ENCODE measurements at places on chromosomes 13 and 19.

DNA sequence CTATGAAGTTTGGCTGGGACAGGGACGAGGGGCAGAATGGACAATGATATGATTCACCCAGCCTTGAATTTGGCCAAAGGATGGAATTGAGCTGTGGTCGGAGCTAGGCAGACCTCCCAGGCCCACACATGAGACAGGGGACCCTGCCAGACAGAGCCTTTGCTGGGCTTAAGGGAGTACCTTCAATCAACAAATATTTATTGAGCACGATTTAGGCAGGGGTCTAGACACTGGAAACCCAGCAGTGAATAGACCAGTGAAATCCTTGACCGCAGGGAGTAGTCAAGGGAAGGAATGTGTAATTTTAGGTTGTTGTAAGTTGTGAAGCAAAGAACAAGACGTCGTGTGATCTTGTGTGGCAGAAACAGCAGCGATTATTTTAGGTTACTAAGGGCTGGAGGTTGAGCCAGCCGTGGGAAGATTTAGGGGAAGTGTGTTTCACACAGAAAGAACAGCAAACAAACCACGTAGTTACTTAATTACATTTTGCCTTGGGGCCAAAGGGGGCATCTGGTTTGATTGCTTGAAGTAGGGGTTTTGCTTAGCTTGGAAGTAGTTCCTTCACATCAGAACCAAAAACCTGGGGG lies 16.9 kb upstream of the AP1M2 start:
- DNase-seq, result no peak

- DNase-seq, result no peak
These were observed 1.7 kb upstream of the ZNF865 start for GRCh38 chr19:55603581-55604292.

DNA sequence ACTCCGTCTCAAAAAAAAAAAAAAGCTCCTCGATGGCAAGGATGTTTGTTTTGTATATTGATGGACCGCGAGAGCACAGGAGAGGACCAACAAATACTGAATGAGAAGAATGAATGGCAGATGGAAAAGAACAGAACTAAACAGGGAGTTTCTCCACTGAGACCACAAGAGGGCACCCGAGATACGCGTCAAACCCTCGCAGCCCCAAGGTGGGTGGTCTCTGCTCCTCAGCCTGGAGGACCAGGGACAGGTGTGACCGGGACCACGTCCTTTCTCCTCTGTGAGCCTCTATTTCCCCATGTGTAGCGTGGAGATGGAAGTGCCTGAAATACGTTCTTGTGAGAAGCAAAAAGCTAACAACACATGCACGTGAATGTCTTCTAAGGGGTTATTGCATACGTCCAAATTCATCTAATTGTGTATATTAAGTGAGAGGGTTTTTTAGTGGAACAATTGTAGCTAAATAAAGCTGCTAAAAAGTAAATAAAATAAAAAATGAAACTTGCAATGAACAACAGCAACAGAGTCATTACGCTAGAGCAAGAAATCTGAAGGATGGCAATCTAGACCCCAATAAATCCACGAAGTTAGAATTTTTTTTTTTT lies 8.3 kb upstream of the CDC42EP5 start:
- DNase-seq, result no peak

DNA sequence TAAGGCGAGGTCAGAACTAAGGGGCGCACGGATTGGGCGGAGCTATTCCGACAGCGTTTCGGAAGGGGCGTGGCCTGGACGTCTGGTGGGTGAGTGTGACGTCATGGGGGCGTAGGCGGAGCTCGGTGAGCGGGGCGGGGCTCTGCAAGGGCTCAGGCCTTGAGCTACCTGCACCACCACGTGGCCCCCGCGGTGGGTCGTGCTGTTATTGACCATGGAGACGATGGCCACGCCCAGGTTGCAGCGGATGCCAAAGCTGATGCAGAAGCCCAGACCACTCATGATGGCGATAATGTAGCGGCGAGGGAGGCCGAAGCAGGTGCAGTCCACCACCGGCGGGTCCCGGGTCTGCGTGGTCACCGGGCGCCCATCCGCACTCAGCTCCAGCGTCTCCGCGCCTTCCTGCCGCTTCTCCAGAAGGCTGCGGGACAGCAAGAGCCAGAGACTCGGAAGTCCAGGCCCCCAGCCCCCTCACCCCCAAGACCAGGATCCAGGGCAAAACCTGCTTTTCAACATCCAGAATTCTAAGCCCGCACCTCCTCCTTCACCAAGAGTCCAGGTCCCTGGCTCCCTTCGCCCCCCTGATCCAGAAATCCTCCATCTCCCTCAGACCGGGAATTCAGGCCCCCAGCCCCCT lies 4.8 kb downstream of the SLC17A7 start:
- DNase-seq, result peak; percentile 47

GRCh38 chr13:42816538-42816937 lies 35.2 kb downstream of the FAM216B start:
- DNase-seq, result no peak

DNA sequence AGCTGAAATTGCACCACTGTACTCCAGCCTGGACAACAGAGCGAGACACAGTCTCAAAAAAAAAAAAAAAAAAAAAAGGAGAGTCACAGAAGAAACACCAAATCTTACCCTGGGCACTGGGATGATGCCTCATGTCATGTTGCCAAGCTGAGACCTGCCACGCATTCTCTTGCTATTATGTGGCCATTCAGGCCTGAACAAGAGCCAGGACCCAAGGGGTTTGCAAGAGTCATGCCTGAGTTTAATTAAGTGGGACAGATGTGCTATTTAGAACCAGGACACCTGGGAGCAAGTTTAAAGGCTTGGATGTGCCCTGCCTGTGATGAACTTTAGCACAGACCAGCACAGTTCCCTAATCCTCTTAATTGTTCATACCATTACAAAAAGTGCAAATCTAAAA lies 9.8 kb downstream of the PNMA8A start:
- DNase-seq, result no peak

DNA sequence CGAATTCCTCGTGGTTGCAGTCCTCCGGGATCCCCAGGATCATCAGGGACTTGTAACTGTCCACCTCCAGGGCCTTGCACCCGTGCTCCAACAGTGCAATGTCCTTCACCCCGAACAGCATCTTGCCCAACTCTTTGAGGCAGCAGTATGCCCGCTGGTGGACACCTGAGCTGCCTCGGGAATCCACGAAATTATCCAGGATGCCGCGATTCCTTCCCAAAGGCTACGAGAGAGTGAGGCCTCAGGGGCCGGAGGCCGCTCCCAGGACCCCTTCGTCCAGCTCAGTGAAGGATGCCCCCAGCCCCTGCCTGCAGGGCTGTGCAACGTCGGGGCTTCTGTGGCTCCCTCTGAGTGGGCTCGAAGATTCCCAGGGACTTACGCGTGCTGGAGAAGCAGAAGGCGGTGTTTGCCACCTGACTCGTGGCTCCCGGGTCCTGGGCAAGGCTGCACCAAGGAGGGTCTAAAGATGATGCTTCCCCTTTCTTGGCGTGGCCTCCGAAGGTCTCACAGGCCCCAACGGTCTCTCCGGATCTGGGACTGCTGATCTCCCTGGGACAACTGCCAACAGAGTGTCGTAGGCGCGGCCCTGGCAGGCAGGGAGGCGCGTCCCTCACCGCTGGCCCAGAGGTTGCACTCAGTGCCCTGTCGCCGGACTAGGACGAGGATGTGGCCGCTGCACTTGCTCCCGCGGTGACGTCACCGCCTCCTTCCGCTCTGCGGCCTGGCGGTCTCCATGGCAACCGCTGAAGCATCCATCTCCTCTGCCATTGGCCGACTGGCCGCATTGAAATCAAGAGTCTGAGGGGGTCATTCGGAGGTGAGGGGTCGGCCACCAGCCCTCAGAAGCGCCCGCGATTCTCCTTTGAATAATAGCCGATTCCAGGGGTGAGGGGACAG lies at the start of gene PNMA8C:
Gene PNMA8C, minus strand, starts transcription at position 698 of the 897 bp plus-strand sequence. Its CDS starts 577 bp downstream, at position 121.
- peak; percentile 24 for DNase-seq

- no peak for DNase-seq
These were observed 20.7 kb downstream of the SH3GL1 start for GRCh38 chr19:4379383-4380253.

GRCh38 chr13:53941588-53942190 lies 913.1 kb downstream of the OLFM4 start:
- DNase-seq, result no peak

GRCh38 chr19:49890349-49891311 lies 6.1 kb downstream of the IL4I1 start:
- peak; percentile 62 for DNase-seq

DNA sequence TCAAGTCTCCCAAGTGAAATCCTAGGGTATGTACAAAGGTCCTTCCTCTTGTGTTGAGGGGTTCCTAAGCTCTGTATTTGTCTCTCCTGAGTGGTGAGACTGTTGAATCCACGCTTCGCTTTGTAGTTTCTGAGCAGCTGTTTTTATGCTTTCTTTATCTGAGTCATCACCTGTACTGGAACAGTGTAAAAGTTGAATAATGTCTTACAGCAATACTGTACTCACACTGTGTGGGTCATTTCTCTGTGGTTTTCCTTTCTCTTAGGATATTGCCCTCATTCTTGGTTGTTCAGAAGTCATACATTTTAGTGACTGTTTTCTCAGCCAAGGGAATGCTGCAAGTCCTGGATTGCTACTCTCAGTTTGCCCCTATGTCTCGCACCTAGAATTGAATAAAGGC lies 1596.6 kb downstream of the SLITRK5 start:
- no peak for DNase-seq

DNA sequence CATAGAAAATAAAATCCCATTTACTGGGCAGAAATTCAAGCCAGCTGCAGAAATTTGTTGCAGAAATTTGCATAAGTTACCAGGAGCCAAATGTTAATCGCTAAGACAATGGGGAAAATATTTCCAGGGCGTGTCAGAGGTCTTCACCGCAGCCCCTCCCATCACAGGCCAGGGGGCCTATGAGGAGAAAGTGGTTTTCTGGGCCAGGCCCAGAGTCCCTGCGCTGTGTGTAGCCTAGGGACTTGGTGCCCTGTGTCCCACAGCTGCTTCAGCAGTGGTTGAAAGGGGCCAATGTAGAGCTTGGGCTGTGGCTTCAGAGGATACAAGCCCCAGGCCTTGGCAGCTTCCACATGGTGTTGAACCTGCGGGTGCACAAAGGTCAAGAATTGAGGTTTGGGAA lies 278.9 kb upstream of the PCDH9 start:
- no peak for DNase-seq

- no peak for DNase-seq
These were observed 31.7 kb downstream of the BRD4 start for GRCh38 chr19:15300533-15301197.

DNA sequence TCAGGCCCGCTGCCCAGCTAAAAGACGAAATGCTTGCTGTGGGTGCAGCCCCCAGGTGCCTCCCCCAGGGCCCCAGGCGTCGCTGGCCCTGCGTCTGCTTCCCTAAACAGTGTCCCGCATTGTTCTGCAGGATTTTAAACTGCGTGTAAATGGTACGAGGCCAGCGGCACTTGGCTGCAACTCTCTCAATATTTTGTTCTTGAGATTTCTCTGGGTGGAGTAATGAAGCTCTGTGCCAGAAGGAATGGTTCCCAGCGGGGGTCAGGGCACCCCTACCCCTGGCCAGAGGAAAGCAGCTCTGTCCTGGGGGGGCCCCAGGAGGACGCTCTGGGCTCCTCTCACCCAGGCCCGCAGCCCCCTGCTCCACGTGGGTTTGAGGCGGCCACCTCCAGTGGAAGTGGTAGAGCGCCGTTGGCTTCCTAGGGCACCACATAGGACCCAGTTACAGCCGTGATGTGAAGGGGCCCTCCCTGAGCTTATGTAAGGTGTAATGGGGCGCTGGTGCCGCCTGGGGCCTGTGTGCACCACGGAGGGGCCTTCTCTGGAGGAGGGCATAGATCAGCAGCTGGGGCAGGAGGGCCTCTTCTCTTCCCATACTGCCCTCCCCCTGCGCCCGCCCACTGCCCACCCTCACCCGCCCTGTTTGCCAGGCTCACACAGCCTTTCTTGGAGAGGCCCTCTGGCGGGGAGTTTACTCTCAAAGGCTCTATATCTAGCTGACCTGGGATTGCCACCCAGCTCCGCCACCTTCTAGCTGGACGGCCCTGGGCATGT lies 19.8 kb downstream of the PAK4 start:
- no peak for DNase-seq

DNA sequence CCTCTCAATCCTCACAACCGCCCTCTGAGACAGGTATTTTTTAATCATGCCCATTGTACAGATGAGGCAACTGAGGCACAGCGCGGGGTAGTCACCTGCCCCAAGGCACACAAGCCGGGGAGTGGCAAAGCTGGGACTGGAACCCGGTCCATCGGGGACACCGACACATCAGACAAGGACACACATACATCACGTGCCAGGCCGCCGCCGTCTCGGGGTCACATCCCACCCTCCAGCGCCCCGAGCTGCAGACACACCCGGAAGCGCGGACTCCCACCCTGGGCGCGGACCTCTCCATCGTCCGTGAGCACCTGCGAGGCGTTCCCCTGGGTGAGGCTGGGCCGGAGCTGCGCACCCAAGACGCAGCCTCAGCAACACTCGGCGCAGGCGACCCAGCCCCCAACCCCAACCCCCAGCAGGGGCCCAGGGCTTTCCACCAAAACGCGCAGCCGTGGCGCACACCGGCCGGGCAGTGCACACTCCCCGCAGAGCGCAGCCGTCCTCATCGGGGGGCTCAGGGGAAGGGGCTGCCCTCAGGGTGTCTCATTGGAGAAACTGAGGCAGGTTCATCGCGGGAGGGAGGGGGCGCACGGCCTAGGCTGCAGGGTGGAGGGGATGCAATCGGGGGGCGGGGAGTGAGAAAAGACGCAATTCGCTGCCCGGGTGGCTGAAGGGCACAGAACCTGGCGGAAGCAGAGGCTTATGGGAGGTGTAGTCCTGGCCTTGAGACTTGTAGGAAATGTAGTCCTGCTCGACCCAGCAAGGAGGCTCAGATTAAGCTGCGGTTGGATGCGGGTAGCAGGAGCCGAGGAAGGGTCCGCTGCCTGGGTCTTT lies 1.9 kb upstream of the LMTK3 start:
- DNase-seq, result peak; percentile 60

GRCh38 chr19:1955171-1956121 lies 14.5 kb downstream of the CSNK1G2 start:
- no peak for DNase-seq

DNA sequence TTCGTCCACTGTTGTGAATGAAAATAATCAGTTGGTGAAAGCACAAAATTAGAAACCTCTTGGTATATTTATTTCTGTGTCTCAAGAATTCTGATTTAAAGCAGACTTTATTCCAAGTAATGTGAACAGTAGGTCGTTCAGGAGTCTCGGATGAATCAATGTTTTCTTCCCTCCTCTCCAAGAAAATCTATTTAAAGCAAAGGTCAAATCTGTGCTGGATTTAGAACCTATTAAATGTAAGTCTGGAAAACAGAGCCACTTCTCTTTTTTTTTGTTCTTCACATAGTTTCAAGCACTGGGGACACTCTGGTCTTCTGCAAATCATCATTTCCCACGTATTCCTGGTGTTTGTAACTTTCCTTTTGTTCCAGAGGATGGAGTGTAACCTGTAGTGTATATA lies 312.7 kb downstream of the ATP8A2 start:
- DNase-seq, result no peak

All from stimulated activated CD4-positive, alpha-beta T cell treated with anti-CD3 and anti-CD28 coated beads, Interleukin-1b, Interleukin-23, amount 100 ng/mL, for 4 hours (primary cell).